Stimulated activated CD4-positive, alpha-beta T cell treated with anti-CD3 and anti-CD28 coated beads, Interleukin-15, amount 100 ng/mL, for 24 hours (primary cell): ENCODE measurements at places on chromosomes 1 and 21.

- DNase-seq, result no peak
Observed at GRCh38 chr1:86516335-86516734, 30.5 kb upstream of the CLCA4 start.

GRCh38 chr1:175138579-175138978 lies 54.0 kb downstream of the KIAA0040 start:
- DNase-seq, result no peak

- DNase-seq, result no peak
Observed at GRCh38 chr1:25198663-25199252, 33.5 kb downstream of the SYF2 start.

- DNase-seq, result no peak
Observed at GRCh38 chr1:153246825-153247224, 12.7 kb upstream of the LORICRIN start.

DNA sequence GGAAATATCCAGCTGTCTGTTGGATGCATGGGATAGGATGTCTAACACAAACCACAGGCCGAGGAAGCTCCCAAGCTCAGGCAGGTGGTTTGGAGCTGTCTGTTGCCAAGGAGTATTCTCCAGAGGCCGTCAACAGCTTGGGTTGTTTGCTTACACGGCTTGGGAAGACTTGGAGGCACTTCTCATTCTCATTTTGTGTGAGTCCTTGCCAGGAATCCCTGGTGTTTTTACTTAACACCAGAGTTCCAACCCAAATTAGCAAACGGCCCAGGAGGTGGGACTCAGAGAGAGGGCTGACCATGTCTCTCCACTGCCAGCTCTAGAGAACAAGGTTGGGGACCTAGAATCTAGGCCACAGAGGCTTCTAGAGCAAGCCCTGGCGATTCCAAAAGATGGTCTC lies 72.7 kb upstream of the FAM20B start:
- DNase-seq, result no peak
